ENCODE measurements at places on chromosomes 6 and 20.
A peak's percentile ranks its signal among the peaks of the same experiment; 100 is the strongest.

- DNase-seq: no peak
Observed at GRCh38 chr20:63327231-63327745, 33.9 kb downstream of the CHRNA4 start.

GRCh38 chr6:142946181-142946923 is 1.4 kb upstream of the HIVEP2 start:
- DNase-seq: peak; percentile 93

DNA sequence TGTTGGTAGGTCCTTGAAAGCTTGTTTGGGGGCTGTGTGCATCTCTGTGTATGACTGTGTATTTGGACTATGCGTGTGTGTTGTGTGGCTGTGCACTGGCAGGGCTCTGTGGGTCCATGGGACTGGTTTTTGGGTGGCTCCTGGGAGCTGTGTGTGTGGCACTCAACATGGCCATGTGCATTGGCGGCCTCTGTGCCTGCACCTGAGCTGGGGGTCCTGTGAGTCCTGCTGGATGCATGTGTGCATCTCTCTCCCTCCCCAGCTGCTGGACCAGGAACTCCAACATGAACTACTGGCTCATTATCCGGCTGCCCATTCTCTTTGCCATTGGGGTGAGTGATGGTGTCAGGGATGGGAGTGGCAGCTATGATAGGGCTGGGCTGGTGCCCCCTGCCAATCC is 30.1 kb downstream of the GLP1R start:
- no peak for DNase-seq

DNA sequence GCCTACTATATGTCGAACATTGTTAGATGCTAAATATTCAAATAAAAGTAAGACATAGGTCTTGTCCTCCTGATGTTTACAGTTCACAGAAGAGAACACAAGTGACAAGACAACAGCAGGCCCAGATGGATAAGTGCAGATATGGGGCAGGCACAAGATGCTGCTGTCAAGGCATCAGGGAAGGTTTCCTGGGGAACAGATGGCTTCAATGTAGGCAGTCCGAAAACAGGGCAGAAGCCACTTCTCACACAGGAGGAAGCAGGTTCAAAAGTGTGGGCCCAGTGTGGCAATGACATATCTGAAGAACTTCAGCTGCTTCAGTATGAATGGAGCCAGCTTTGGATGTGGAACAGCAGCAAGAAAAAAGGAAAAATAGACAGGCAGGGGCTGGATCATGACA is 32.5 kb downstream of the HLA-DPB1 start:
- no peak for DNase-seq

GRCh38 chr20:41185013-41185757 is 47.8 kb downstream of the PLCG1 start:
- no peak for DNase-seq

DNA sequence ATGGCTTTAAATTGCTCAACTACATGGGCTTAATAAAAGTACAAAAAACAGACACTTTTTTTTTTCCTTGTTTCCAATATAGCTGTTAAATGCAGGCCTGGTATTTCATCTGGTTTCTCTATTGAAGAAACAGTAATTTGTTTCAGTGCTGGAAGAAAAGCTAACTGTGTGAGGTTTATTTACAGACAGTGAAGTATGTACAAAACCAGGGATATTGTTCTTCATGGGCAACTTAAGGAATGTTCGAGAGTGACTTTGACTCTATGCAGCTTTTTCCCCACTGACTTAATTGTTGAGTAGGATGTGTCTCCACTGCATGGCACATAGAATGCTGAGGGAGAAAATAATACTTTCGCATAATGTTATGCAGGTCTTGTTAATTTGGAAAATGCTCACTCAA is 31.0 kb upstream of the PRL start:
- no peak for DNase-seq

- peak; percentile 5 for DNase-seq
Observed at GRCh38 chr20:63522981-63523611, 2.5 kb downstream of the PPDPF start.

DNA sequence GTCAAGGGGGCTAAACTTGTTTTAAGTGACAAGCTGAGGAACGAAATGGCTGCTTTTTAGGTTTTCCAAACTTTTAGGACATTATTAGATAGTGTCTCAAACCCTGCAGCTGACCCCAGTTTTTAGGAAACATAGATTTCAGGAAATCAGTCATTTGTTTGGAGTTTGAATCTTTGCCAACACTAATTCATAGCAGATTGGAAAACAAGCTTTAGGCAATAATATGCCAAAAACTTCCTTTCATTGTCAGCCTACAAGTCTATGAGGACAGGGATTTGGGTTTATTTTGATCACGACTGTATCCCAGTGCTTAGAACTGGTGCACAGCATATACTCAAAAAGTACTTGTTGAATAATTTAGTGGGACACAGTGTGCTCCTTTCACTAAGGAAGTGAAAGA is 123.2 kb downstream of the TINAG start:
- DNase-seq: no peak

GRCh38 chr6:42349753-42350511 is 101.8 kb downstream of the TRERF1 start:
- no peak for DNase-seq

GRCh38 chr20:48025661-48026060 is 240.4 kb upstream of the SULF2 start:
- no peak for DNase-seq

DNA sequence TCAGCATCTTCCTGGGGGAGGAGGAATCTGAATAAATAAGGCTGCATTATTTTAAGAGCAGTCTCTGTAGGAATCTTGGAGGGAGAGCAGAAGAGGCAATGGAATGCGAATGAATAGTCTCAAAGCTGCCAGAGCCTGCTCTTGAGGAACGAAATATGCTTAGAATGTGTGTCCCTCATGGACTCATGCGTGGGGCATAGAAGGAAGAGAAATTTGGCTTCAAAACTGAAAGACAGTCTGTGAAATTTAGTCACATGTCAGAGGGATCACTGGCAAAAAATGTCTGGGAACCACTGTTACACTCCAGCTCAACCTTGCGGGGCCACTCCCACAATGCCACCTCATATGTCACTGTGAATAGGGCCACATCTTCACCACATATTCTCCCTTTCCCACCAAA is 95.5 kb downstream of the GJA10 start:
- no peak for DNase-seq

DNA sequence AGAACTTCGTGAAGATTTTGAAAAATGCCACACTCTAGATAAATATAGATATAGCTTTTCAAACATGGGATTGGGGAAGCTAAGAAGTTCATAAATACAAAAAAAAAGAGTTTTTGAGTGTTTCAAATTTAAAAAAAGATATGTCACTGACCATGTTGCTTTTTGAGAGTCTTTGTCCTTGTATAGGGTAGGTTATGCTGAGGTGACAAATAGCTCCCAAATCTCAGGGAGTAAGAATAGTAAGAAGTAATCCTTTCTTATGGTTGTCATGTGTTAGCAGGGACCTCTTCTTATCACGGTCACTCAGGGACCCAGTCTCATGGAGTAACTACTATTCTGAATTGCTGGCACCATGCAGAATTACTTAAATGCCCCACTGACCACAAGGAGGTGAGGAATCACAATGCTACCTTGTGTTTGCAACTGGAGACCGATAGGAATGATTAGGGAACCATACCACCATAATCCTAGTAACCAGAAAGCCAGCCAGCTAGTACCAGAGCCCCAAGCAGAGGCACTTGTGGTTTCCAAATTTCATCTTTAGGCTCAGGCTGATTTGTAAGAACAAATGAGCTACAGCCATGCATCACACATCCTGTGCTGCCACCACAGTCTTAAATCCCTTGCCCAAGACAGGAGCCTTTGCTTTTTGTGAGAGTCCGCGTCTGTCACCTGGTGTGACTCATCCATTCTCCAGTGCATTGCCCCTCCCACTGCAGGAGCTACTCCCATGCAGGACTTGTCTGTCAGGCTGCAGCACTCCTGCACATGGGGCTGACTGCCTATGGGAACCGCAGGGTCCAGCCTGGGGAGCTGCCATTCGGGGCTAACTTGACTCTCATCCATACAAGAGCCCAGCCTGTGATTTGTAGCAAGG is 42.4 kb upstream of the ADGRF4 start:
- DNase-seq: peak; percentile 58

DNA sequence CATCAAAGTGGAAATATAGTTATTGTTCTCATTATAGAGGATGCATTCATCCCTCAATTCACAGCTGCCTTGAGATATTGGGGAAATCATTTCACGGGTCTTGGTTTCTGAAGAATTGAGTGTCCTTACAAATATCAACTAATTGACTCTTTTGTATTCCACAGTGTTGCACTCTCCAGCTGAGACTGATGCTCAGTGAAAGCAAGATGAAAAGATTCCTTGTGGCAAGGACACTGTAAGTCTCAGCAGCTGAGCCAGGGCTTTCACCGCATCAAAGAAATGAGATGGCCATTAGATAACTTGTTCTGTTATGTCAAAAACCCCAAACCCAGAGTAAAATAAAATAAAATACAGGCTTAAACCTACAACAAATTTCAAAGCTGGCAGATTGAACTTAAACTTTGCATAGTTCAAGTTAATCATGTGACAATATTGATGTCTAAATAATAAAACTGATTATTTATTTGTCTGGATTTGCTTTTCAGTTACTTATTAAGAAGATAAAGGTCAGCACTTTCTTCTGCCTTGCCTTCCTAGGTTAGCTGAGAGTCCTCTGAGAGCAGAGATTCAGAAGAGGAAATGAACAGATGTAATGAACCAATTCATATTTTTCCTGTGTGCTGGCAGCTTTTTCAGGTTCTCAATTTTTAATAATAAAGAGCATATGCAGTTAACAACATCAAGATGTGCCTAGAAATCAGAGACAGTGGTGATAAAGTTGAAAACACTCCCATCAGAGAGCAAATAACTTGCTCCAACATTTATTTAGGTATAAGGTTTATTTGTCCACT is 82.4 kb upstream of the SMLR1 start:
- DNase-seq: no peak

DNA sequence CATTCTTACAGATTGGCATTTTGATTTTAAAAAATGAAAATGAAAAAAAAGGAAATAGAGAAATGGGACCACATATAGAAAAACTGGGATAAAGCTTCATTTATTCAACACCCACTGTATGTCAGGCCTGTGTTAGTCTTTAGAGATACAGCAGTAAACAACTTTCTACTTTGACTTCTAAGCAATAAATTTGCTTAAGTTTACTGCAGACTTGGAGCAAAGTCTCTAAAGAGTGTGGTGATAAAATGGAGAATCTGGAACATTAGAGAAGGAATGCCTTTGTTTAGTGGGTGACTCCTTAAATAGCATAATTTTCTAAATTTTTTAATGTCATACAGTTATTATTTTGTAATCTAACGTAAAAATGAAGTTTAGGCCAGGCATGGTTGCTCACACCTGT is 80.7 kb upstream of the CNKSR3 start:
- no peak for DNase-seq

DNA sequence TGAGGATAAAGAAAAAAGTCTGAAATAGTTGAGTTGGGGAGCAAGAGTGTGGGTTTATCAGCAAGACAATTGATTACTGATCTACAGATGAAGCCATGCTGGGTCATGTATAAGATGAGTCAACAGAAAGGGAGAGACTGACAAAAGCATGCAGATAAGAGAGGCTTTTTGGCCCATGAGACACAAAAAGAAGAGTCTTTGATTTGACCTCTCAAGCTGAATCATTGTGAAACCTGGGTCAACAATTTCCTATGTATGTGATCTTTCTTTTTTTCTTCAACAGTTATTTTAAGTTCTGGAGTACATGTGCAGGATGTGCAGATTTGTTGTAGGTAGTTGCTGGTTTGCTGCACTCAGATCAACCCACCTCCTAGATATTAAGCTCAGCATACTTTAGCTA is 15.9 kb downstream of the RIMS1 start:
- DNase-seq: no peak

GRCh38 chr20:32062776-32063170 is 10.7 kb downstream of the HCK start:
- no peak for DNase-seq

- no peak for DNase-seq
Observed at GRCh38 chr6:3753228-3753835, 1.8 kb upstream of the PXDC1 start.

GRCh38 chr6:137861550-137862337 is 5.3 kb upstream of the TNFAIP3 start:
- no peak for DNase-seq

DNA sequence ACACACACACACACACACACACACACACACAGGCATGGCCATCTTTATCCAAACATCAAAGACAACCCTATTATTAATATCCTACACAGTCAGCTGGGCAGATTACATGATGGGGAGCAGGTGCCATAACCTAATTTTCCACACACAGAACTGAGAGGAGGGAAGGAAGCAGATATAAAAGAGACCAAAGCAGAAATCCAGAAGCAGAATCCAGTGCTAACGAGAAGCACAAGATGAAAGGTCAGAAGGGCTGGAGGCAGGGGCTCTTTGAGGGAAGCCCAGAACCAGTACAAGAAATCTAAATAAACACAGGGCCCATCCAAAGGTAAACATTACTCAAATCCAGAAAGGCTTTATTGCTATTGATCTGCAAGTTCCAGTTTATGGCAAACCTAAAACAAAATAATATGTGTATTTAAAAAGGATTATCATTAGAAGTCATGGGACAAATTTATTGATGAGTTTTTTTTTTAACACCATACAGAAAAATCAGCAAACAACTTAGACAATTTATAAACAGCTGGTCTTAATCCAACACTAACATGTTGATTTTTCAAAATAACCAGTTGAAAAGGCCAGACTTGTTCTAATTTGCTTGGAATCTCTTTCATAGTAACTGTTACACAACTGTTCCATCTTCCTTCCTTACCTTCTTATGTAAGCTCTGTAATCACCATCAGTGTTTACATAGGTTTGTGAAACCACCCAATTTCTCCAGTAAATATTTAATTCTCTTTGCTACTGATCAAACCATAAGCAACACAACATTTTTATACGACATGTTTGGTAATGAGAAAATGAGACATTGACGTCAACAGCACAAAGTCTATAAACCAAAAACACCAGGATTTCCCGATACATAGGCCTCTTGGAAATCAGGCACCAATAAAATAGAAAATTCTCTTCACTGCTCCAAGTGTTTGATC is 34.2 kb downstream of the SLC23A2 start:
- no peak for DNase-seq

DNA sequence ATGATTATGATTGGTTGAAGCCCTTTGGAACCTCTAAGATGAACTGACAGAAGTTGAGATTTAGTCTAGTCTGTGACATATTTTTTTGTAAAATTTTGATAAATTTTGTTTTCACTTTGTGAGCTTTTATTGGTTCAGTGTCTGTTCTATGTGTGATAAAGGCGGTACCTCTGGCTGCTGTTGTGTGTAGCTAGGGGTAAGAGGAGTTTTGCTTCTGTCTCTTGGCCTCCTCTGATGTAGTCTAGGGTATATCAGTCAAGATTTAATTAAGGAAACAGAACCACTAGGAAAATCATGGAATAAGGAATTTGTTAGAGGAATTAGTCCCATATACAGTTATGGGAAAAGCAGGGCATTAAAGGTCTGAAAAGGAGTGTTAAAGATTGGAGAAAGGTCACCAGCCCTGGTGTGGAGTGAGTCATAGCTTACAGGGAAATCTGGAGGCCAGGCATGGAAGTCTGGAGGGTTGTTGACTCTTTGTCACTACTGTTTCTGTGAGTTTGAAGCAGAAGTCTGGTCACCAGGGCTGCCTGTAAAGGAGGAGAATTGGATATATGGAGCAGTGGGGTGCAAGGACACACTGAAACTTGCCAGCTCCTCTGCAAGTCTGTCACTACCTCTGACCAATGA is 28.5 kb downstream of the CDC5L start:
- no peak for DNase-seq

- no peak for DNase-seq
Observed at GRCh38 chr20:25544734-25545133, 40.6 kb downstream of the NINL start.
